ENCODE measurements at places on chromosomes 4 and X. TPM values are rescaled to one million over a fixed set of nuclear protein-coding genes. Genes with fewer than 3 reads are reported as not detected.

- no peaks in the 10 kb centered on the region for H3K36me3 ChIP-seq
- DNase-seq, result no peak
- H3K27ac ChIP-seq, result no peak overlapping the region
- H3K4me3 ChIP-seq, result no peak overlapping the region
Observed at GRCh38 chr4:21699446-21699845, 249.1 kb downstream of the KCNIP4 start.

DNA sequence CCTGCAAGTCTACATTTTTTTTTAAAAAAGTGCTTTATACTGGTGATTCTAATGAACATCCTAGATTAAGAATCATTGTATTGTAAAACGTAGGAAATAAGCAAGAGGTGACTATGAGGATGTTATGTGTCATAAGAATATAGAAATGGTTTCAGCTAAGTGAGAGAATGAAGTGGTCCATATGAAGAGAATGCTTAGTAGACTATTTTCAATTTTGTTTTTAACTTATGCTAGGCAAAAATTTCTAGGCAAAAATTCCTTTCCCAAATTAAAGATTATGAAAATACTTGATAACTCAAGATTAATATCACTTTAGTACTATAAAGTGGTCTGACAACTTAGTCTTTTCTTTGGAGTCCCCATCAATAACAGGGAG, 825 bp downstream of the DYNLT3 start:
- H3K27ac ChIP-seq, result peak overlapping the region; percentile 87
- H3K27me3 ChIP-seq, result no peaks in the 10 kb centered on the region
- no peaks in the 10 kb centered on the region for H3K4me1 ChIP-seq
- H3K4me3 ChIP-seq, result peak overlapping the region; percentile 88
- DNase-seq, result no peak
- no peaks in the 10 kb centered on the region for H3K36me3 ChIP-seq

- no peak for DNase-seq
- H3K4me1 ChIP-seq, result no peaks in the 10 kb centered on the region
- H3K4me3 ChIP-seq, result no peak overlapping the region
- no peaks in the 10 kb centered on the region for H3K27me3 ChIP-seq
Observed at GRCh38 chrX:100659431-100660137, 15.6 kb downstream of the SRPX2 start.

DNA sequence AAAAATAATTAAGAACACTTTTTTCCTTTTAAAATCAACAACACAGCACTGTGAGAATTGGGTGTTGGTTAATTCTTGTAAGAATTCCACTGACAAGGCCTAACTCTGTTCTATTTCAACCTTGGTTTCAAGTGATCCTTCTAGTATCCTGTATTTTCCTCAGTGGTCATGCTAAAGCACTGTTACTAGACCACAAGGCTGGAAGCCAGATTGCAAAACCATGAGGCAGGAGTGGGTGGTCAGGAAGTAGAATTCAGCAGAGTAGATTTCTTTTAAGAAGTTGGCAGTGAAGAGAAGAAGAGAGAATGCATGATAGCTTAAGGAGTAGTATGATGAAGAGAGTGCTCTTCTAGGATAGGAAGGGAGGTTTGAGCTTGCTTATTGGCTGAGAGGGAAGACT, 71.6 kb upstream of the LEF1 start:
- H3K36me3 ChIP-seq, result no peaks in the 10 kb centered on the region
- no peak overlapping the region for H3K4me3 ChIP-seq
- no peak for DNase-seq
- H3K4me1 ChIP-seq, result no peaks in the 10 kb centered on the region

GRCh38 chrX:147180886-147181285, 366.3 kb upstream of the CXorf51A start:
- no peak for DNase-seq
- no peaks in the 10 kb centered on the region for H3K27me3 ChIP-seq
- H3K4me3 ChIP-seq, result no peak overlapping the region
- H3K27ac ChIP-seq, result no peak overlapping the region

GRCh38 chr4:108118505-108118904, 50.2 kb downstream of the LEF1 start:
- H3K36me3 ChIP-seq, result no peaks in the 10 kb centered on the region

DNA sequence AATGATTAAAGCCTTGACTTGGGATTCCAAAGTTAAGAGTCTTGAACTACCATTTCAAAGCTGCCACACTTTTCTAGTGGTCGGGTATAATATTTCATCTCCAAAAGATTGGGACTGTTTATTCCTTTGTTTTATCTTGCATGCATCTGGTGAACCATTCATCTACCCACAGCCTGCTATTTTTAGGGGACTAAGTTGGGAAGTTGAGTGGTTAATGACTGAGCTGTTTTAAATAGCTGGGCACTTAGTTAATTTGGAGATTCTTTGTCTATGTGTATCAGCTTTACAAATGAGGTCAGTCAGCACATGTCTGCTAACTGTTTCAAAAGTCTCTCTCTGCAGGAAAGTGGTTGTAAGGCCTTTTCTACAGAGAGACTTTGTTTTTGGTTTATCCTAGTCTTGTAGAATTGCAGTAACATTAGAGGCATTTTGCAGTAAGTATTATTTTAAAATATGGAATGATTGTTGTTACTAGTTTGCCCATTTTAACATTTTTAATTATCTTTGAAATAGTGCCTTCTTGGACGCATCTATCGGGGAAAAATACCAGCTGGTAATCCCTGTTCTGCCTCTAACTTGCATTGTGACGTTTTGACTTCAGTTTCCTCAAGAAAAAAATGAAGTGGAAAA, 8.2 kb downstream of the BMP2K start:
- H3K27me3 ChIP-seq, result no peaks in the 10 kb centered on the region
- no peak for DNase-seq
- no peak overlapping the region for H3K4me3 ChIP-seq
- no peaks in the 10 kb centered on the region for H3K36me3 ChIP-seq

GRCh38 chr4:176856421-176856820, 63.7 kb upstream of the VEGFC start:
- no peak overlapping the region for H3K27ac ChIP-seq
- no peaks in the 10 kb centered on the region for H3K36me3 ChIP-seq
- no peak overlapping the region for H3K4me3 ChIP-seq
- H3K27me3 ChIP-seq, result no peaks in the 10 kb centered on the region
- no peak for DNase-seq

DNA sequence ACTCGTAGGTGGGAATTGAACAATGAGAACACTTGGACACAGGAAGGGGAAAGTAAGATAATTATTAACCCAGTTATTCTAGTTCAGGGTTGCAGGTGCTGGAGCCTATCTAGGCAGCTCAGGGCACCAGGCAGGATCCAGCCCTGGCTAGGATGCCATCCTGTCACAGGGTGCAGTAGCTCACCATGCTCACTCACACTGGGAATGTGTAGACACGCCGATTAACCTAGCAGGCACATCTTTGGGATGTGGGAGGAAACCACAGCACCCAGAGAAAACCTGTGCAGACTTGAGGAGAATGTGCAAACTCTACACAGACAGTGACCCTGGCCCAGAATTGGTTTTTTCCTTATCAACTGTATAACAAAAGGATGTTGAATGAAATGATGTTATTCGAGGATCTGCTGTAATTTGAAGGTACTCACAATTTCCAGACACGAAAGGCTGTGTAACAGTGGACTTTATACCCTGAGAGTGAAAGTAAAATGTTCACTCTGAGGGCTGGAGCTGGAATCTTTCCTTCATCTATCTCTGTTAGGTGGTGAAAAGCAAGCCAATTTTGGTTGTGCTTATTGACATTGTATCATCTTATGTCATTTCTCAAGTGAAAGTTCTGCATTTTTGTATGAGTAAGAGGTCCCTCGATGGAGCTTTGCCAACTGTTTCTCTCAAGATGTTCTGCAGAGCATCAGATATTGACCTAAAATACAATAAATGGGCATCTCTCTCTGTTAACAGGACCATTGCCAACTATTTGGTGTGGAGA, 78.8 kb downstream of the PHEX start:
- H3K4me1 ChIP-seq, result no peaks in the 10 kb centered on the region
- H3K36me3 ChIP-seq, result no peaks in the 10 kb centered on the region
- no peak overlapping the region for H3K4me3 ChIP-seq
- no peak overlapping the region for H3K27ac ChIP-seq
- H3K27me3 ChIP-seq, result no peaks in the 10 kb centered on the region

- no peaks in the 10 kb centered on the region for H3K27me3 ChIP-seq
- H3K4me3 ChIP-seq, result no peak overlapping the region
- H3K27ac ChIP-seq, result no peak overlapping the region
- no peak for DNase-seq
- no peaks in the 10 kb centered on the region for H3K36me3 ChIP-seq
Observed at GRCh38 chr4:107548211-107548905, 171.7 kb downstream of the PAPSS1 start.

- H3K4me1 ChIP-seq, result no peaks in the 10 kb centered on the region
- H3K27ac ChIP-seq, result peak overlapping the region; percentile 34
- no peaks in the 10 kb centered on the region for H3K27me3 ChIP-seq
- peaks cover 38% of the 10 kb centered on the region for H3K36me3 ChIP-seq
Observed at GRCh38 chr4:8038719-8039251, 99.1 kb upstream of the AFAP1 start.

DNA sequence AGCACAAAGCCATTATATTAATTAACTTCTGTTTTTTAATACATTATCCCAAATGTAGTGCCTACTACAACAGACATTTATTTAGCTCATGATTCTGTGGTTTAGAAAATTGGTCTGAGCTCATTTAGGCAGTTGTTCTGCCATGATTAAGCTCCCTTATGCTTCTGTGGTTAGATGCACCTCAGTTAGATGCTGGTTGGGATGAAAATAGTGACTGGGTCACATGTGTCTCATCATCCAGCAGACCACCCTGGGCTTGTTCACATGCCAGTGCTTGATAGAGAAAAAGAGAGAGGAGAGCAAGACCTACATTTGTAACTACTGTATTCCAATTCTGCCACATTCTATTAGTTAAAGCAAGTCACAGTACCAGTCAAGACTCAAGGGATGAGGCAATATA, 376.4 kb upstream of the GNPDA2 start:
- H3K27ac ChIP-seq, result no peak overlapping the region
- H3K4me3 ChIP-seq, result no peak overlapping the region
- no peaks in the 10 kb centered on the region for H3K4me1 ChIP-seq
- H3K36me3 ChIP-seq, result no peaks in the 10 kb centered on the region

GRCh38 chr4:188008377-188008776, 12.8 kb downstream of the ZFP42 start:
- H3K27ac ChIP-seq, result no peak overlapping the region
- DNase-seq, result no peak
- no peaks in the 10 kb centered on the region for H3K27me3 ChIP-seq
- H3K36me3 ChIP-seq, result no peaks in the 10 kb centered on the region

DNA sequence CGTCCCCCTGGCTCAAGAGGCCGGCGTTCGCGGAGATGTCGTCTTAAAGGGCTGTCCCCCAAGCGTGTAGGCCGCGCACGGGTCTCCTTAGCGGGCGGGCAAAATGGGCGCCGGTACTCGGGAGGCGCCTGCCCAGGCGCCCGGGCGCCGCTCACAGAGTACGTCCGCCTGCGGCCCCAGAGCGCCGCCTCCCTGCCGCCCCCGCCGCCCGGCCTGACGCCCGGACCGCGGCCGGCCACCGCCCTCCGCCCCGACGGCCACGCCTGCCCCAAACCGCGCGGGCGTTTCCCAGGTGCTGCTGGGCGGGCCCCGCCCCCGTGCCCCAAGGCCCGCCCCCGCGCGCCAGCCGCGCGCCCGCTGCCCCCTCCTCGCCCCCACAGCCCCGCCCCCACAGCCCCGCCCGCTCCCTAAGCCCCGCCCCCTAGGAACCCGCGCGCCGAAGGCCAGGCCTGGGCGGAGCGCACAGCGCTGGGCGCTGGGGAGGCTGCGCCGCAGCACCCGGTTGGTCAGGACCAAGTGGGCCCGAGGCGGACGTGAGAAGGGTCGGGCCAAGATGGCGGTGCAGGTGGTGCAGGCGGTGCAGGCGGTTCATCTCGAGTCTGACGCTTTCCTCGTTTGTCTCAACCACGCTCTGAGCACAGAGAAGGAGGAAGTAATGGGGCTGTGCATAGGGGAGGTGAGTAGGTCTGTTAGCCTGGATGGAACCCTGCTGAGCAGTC, at the start of the genes BRCC3, CMC4 and MTCP1:
TSS of gene BRCC3 (plus strand) at position 534 of the 719 bp plus-strand sequence. CDS start at position 554, 20 bp downstream.
TSS of gene CMC4 (minus strand) at position 162 of the 719 bp plus-strand sequence. CDS start 7,113 bp downstream, outside the sequence.
TSS of gene MTCP1 (minus strand) at position 162 of the 719 bp plus-strand sequence. CDS start 5,126 bp downstream, outside the sequence.
- DNase-seq, result peak; percentile 76
- H3K27ac ChIP-seq, result peak within 1 kb of the TSS; percentile 87
- no peaks in the 10 kb centered on the region for H3K27me3 ChIP-seq

- H3K4me1 ChIP-seq, result no peaks in the 10 kb centered on the region
- no peak overlapping the region for H3K27ac ChIP-seq
- H3K27me3 ChIP-seq, result no peaks in the 10 kb centered on the region
- H3K4me3 ChIP-seq, result no peak overlapping the region
Observed at GRCh38 chrX:29297171-29297800, 710.0 kb downstream of the IL1RAPL1 start.

GRCh38 chr4:158590306-158590705, 68.6 kb downstream of the RXFP1 start:
- no peak for DNase-seq
- no peaks in the 10 kb centered on the region for H3K27me3 ChIP-seq
- H3K4me3 ChIP-seq, result no peak overlapping the region
- no peaks in the 10 kb centered on the region for H3K36me3 ChIP-seq
- H3K4me1 ChIP-seq, result no peaks in the 10 kb centered on the region

DNA sequence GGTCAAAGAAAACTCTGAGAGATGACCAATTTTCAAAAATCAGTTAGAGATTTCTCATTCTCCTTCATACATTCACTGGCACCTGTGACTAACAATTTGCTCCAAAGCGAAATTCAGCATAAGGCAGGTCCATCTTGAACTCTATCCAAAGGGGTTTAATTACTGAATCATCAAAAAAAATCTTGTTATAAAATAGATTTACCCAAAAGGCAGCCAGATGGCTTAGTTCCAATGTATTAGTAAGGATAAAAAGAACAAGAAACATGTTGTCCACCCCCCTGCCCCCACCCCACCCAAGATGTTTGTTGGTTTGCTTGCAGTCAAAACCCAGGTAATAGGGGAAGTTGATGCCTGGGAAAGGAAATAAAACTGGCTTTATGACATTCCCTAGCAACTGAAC, 200.3 kb downstream of the ANTXR2 start:
- H3K27ac ChIP-seq, result no peak overlapping the region
- H3K36me3 ChIP-seq, result no peaks in the 10 kb centered on the region
- H3K4me1 ChIP-seq, result no peaks in the 10 kb centered on the region
- H3K27me3 ChIP-seq, result no peaks in the 10 kb centered on the region
- DNase-seq, result no peak

The ZNF185 gene
- total RNA-seq, result 2.2 TPM

The VEGFC gene
- total RNA-seq, result 1.7 TPM

The STK26 gene
- total RNA-seq, result 0.58 TPM

The COL4A5 gene
- 3.1 TPM for total RNA-seq

The TMEM150C gene
- total RNA-seq, result 5.5 TPM

The AKAP14 gene
- not detected for total RNA-seq

The DDIT4L gene
- total RNA-seq, result 49.7 TPM

The RHOXF1 gene
- total RNA-seq, result not detected
